ENCODE measurements at places on chromosomes 16 and 17.

DNA sequence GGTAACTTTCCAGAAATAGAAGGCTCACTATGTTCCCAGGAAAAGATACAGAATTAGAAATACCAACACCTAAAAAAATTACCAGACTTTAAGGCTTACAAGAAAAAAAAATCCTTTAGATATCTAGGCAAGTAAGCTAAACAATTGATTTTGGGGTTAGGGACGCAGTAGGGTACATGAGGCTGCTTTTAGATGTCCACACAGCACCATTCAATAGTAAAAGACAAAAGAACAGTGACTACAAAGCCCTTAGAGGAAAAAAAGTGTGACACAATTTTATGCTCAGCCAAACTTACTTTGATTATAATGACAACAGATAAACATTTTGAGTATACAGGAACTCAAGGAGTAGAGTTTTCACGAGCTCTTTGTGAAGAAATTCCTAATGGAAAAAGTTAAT lies 29.9 kb downstream of the METTL16 start:
- DNase-seq = no peak

GRCh38 chr17:601244-601925 lies 113.3 kb downstream of the VPS53 start:
- no peak for DNase-seq

GRCh38 chr17:17445925-17446665 lies 30.7 kb upstream of the MED9 start:
- no peak for DNase-seq

DNA sequence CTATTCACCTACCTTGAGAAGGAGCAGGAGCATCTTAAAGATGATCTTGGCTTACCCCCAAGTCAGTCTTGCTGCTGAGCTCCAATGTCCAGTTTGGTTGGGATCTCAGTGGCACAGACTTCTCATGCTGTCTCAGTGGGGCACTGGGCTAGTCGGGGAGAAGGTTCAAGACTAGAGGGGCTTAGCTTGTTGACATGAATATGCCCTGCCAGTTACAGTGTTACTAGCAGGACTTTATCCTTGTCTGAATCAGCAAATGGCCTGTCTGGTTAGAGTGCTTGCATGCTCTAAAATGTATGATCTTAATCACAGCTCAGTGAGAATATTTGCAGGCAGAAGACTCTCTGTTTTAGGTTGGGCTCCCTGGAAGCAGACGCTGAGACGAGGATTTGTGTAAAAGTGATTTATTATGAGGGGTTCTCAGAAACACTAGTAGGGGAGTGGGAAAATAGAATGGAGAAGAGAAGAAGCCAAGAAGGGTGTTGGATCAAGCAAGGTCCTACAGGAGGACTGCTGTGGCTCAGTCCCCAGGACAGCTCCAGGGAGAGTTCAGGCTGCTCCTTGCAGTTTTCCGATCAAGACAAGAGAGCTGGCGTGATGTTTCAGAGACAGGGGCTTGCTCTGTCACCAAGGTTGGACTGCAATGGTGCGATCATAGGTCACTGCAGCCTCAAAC lies 150.4 kb upstream of the HS3ST2 start:
- DNase-seq = no peak

DNA sequence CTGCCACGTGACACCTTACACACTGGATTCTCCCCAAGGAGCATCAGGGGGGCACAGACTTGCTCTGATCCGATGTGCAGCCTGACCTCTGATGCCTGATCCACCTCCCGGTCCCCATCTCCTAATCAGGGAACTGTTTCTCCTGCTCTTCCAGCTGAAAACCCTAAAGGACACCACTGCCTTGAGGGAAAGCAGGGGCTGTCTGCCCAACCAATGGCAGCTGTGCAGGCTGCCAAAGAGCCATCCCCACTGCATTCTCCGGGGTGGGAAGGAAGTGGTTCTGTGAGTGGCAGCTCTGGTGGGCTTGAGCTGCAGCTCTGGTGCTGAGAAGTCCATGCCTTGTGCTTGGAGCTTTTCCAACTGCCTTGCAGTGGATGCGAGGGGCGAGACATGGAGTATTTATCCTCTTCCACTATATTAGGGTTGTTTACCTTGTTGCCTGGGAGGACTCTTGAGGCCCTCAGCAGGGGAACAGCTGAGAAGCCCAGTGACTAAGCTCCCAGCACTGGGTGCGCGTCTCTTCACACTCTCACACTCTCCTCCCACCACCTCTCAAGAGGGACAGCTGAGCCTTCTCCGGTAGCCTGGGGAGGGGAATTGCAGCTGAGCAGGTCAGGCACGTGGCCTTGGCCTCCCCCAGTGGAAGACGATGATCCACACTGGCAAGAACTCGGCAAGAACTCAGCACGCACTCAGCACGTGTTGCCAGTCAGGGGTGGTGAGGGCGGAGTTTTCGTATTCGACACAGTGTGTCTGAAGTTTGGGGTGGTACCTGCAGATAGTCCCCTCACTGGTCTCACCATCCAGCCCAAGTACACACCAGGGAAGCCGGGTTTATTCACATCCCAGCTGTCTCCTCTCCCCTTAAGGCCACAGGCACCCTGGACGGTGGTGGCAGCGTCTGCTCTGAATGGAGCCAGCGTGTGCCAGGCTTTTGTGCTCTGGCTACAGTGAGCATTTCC lies 21.1 kb upstream of the SPATA32 start:
- DNase-seq = no peak

DNA sequence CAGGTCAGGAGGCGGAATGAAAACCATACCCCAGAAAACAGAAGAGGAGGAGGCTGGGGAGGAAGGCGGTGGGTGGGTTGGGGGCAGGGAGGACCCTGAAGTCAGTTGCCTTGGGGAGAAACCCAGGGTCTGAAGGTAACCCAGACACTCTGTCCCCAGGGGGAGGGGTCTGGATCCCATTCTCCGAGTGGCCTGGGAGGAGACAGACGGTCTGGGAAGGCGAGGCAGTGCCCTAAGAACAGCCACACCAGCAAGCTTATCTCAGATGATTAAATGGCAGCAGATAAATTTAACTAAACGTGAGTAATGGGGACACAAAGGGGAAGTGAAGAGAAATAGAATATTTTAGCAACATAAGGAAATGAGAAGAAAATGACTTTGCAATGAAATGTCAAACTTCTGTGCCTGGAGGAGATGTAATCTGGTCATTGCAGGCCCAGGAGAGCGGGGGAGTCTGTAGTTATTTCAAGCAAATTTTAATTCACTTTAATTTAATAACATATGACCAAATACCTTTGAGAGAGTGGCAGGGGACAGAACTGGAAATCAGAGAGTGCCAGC lies 21.4 kb upstream of the ZFP90 start:
- DNase-seq = no peak

DNA sequence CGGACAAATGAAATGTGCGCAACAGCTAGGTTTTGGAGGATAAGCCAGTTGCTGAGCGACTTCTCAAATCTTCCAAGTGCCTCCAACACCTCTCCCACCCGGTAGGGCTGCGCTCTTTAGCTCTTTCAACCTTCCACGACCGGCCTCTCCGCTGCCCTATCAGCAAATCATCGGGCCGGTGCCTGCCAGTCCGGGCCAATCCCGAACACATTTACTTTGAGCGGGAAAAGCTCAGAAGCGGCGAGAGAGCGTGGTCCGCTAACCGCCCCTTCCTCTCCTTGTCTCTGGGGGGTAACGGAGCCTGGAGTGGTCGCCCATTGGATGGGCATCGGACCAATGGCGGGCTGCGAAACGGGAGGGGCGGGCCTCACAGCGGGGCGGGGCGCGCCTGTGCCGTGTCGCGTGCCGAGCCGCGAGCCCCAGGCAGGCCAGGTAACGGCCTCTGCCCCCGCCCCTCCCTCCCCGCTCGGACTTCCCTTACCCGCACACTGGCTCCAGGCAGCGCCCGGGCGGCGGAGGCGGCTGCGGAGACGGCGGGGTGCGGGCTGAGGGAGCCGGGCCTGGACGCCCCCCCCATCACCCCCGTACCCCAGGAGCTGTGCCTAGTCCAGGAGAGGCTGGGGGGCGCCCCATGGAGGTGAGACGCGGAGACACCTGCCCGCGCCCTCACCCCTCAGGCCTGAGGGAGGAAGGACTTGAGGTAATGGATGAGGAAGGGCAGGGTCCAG lies at the start of gene MEIOC:
MEIOC (plus strand) TSS at position 486 of the 728 bp plus-strand sequence; CDS start at position 632, 146 bp downstream.
- no peak for DNase-seq

- DNase-seq = no peak
These were observed 108.9 kb downstream of the MAP2K6 start for GRCh38 chr17:69523244-69523861.

GRCh38 chr17:74380086-74380958 lies 13.0 kb downstream of the GPR142 start:
- DNase-seq = no peak

GRCh38 chr16:72255786-72256185 lies 83.8 kb upstream of the PMFBP1 start:
- DNase-seq = no peak

DNA sequence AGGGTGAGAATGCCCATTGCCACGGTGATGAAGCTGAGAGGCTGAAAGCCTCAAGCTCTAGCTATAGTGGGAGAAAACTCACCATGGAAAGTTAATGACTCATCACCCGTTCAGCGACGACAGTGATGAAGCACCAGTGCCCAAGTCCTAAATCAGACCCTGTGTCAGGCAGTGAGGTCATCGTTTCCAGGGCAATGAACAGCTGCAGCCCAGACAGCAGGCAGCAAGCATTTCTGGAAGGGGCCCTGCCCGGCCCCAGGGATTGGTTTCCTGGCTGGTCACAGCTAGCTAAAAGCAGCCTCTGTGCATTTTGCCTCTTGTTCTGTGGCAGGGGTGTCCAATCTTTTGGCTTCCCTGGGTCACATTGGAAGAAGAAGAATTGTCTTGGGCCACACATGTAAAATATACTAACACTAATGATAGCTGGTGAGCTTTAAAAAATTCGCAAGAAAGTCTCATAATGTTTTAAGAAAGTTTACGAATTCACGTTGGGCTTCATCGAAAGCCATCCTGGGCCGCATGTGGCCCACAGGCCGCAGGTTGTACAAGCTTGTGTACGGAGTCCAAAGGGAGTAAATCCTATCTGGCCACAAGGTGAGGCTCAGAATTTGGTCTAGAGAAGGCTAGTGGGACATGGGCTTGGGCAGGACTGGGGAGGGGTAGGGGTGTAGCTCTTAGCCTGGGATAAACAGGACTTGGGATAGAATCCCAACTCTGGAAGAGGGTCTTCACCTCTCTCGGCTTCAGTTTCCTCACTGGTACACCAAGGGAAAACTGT lies 40.6 kb downstream of the MIS12 start:
- no peak for DNase-seq

- no peak for DNase-seq
These were observed 533.9 kb upstream of the CDH11 start for GRCh38 chr16:65655802-65656201.
